ENCODE measurements at places on chromosomes 2 and 18. TPM values are rescaled to one million over a fixed set of nuclear protein-coding genes. Genes with fewer than 3 reads are reported as not detected.
A peak's percentile ranks its signal among the peaks of the same experiment; 100 is the strongest.

DNA sequence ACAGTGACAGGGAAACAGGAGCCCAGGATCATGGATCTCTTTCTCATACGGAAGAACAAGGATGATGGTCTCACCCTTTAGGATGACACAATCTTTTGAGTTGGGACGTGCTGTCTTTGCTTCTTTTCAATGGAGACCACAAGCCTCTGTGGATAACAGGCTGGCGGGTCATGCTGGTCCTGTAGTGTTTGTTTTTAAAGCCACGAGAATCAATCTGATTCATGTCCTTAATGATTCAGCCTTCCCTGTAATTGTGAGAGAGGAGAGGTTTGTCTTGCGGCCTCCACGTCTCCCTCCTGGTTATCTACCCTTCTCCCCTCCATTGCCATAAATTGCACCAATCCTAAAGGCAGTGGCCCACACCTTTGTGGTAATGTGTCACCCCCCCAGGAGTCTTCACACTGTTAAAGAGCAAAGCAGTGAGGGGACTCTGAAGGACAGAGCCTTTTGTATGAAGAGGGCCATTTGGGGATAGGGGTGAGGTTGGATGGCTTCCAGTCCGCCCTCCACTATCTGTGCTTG, 87.7 kb upstream of the TGFA start:
- no peak for DNase-seq

DNA sequence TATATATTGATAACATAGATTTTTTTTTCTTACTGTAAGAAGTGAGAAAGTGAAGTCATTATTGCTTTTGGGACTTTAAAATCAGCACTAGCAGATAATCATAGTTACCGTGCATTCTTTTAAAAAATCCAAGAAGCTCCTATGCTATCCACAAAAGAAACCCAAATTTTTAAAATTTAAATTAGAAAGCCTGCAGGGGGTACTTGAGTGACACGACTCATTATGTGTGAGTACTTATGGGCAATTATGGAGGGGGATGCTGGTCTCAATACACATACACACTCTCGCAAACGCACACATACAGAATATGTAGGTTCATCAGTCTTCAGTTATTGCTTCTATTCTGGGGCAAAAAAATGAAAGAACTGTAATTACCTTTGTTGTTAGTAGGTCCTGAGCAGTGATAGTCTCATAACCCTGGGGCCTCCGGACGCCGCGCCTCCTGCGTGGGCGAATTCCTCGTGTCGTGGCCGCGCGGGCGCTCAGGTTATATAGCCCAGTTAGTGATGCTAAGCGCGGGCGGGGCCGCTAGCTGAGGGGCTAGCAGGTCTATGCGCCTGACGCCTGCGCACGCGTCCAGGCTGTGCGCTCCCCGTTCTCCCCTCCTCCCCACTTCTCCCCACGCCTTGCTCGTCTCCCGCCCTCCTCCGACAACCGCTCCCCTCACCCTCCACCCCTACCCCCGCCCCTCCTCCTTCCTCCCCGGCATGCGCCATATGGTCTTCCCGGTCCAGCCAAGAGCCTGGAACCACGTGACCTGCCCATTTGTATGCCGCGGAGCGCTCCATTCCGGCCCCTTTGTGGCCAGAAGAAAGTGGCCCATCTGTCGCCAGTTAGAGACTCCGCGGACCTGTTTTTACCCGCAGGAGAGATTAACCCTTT, at the start of gene NEUROD1:
NEUROD1 (minus strand) TSS at position 463 of the 882 bp plus-strand sequence. CDS start 1,657 bp downstream, outside the sequence.
- DNase-seq: peak; percentile 91

DNA sequence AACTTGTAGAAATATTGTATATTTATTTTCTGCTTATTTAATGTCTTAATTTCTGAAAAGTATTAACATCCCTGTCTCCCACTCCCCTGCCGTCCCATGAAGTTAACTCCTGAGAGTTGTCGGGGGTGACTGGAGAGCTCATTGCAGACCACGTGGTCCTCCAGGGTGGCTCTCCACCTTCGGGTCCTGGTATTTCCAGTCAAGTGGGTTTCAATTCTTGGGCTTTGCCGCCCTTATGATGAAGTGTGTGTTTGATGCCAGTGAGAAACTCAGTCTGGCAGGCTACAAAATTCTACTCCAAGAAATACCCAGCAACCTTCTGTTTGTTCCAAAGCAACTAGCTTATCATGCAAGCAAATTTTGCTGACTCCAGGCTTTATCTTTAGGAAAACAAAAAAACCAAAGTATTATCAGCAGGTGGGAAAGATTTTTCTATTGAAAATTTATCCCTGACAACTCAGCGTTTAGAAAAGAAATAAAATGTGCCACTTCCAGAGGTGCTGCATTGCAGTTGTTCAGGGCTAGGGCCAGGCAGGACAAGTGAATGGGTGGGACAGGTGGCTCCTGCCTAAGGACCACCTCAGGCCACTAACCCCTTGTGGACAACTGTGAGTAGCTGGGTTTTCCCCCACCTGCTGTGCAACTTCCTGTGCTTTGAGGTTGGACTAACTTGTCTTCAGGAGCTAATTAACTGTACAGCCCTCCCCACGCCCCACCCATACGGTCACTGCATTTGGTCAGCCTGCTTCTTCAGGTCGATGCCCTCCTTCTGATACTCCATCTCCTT, 46.6 kb downstream of the BCL2L11 start:
- DNase-seq: no peak

GRCh38 chr2:10487081-10487740, 39.1 kb upstream of the ODC1 start:
- DNase-seq: peak; percentile 17

GRCh38 chr2:54981385-54981784, 68.9 kb downstream of the RTN4 start:
- no peak for DNase-seq

- DNase-seq: no peak
These were observed 95.5 kb upstream of the LRATD1 start for GRCh38 chr2:14536976-14537375.

DNA sequence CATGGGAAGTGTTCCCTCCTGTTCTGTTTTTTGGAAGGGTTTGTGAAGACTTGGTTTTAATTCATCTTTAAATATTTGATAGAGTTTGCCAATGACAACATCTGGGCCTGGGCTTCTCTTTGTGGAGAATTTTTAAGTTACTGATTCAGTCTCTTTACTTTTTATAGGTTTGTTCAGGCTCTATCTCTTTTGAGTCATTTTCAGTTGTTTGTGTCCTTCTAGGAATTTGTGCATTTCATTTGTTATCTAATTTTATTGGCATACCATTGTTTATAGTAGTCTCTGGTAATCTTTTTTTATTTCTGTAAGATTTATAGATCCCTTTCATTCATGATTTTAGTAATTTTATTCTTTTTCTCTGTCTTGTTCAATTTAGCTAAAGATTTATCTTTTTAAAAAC, 14.6 kb downstream of the SCLY start:
- DNase-seq: no peak

DNA sequence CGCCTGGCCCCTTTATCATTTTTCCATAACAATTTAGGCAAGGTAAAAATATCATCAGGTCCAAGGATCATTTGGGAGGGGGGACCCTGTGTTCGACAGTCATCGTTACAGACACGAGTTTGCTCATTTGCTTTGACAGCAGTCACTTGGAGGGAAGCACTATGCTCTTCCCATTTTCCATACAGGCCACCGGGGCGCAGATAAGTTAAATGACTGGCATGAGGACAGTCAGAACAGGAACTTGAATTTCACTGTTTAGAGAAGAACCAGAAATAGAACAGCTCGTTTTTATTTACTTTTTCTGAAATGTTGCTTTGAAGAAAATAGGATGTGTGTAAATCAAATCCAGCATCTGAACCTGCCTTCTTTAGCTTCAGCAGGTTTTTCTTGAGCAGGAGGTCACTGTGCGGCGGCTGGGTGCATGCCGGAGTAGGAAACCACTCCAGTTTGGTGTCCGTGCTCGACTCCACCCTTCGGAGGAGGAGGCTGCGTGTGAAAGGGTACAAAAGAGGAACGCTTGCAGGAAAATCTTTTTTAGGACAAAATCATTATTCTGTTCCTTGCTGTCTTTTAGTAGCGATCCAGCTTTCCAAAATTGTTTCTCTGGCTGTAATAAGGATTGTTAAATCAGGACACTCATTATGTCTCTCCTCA, 15.2 kb downstream of the NPAS2 start:
- DNase-seq: no peak

- no peak for DNase-seq
These were observed 318 bp upstream of the CDC42EP3 start for GRCh38 chr2:37671816-37672103.

DNA sequence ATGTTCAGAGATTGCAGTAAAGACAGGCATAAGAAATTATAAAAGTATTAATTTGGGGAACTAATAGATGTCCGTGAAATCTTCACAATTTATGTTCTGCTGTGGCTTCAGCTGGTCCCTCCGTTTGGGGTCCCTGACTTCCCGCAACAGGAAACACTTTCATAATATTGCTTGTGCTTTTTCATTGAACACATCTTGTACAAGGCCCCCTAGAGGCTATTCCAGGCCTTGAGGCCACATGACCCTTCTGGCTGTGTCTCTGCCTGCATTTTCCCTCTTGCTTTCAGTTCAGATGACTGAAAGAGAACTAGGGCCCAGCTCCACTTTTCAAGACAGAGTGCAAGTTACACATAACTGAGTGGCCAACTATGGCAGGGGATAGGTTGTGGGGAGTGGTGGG, 164.1 kb downstream of the TMEM247 start:
- no peak for DNase-seq

DNA sequence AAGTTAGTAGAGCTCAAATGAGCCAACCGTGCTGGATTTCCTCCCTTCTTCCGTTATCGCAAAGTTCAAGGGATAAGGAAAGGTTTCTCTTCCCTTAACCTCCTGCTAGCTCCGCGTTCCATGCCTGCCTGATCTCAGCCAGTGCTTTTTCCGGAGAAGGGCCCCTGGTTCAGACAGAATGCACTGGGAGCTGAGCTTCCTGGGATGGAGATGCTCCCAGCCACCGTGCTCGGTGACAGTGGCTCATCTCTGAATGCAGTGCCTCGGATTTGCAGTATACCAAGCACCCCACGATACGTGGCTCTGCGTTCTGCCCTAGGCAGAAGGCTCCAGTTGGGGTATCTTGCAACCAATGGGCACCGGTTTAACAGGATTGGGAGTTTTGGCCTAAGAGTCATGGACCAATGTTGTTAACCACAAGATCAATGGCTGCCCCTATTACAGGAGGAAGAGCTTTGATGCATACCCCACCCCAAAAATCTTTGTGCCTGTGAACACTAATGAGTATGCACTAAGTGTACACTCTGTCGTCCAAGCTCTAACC, 876 bp downstream of the CNTNAP5 start:
- peak; percentile 39 for DNase-seq

DNA sequence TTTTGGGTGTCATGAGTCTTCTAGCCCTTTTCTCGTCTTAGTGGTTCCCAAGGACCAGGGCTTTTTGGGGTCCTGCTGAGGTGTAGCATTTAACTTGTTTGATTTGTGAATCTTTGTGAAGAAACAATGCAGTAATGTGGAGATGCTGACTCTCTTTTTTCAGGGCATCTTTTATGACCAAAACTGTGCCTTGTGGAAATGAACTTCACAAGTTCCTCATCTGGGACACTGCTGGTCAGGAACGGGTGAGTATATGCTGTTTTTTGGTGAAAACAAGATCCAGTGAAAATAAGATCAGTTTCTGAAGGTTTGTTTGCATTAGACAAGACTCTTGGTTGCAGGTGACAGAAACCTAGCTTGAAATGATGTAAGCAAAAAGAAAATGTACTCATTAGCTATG, 83.9 kb downstream of the RAB31 start:
- DNase-seq: no peak

GRCh38 chr2:80311304-80311703, 6.8 kb upstream of the LRRTM1 start:
- no peak for DNase-seq

GRCh38 chr2:125280265-125280664, 1255.2 kb downstream of the CNTNAP5 start:
- DNase-seq: no peak

GRCh38 chr2:13218205-13218604, 501.5 kb downstream of the TRIB2 start:
- DNase-seq: no peak

DNA sequence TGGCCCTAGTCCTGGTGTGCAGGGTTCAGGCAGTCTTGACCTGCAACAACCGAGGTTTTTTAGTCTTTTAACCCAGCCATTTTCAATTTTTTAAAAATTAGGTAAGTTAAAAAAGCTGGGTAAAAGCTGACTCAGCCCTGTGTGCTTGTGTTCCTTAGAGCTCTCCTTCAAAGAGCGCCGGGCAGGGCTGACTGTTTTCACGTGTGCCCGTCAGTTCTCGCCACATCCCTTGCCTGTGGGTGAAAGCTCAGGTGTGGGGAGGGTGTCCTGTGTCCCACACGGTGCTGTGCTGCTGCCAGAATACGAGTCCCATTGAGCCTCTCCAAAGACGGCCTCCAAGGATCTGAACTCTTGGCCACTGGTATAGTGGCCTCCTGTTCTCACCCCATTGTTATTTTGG, 5.3 kb upstream of the ANO7 start:
- no peak for DNase-seq

GRCh38 chr2:155145758-155146229, 447.3 kb downstream of the KCNJ3 start:
- DNase-seq: no peak

DNA sequence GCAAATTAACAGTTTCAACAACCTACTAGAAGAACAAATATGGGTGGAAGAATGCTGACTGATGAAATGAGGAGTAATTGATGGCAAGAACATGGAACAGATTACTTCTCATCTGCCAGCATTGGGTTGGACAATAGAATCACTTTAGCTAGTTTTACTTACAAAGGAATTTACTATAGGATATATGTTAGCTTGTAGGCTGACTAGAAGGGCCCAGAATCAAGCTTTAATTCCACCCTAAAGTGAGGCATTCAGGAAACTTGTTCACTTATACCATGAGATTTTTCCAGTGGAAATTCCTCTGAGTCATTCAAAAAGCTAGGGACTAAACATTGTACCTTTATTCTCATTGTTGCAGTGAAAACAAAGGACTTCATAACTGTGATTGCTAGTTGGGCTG, 5.0 kb upstream of the ZSWIM2 start:
- no peak for DNase-seq

GRCh38 chr18:36328385-36328858, 30.9 kb downstream of the FHOD3 start:
- DNase-seq: no peak

Gene KCNG2
- not detected for polyA plus RNA-seq

Gene PPIL3
- polyA plus RNA-seq: 56.5 TPM

Gene UNC50
- 62.0 TPM for polyA plus RNA-seq

Gene ARHGAP28
- 0.99 TPM for polyA plus RNA-seq

Gene OR6B2
- polyA plus RNA-seq: not detected

Gene C2orf81
- polyA plus RNA-seq: 1.2 TPM

Gene GPAT2
- not detected for polyA plus RNA-seq

Gene SLC38A11
- not detected for polyA plus RNA-seq

Gene ARMC9
- polyA plus RNA-seq: 38.5 TPM

Gene PROM2
- 0.38 TPM for polyA plus RNA-seq

Gene DGKD
- polyA plus RNA-seq: 17.7 TPM

Gene CCL20
- not detected for polyA plus RNA-seq

Gene CCDC85A
- 48.7 TPM for polyA plus RNA-seq

Gene DPP10
- polyA plus RNA-seq: not detected

Gene PROKR1
- not detected for polyA plus RNA-seq

Gene REG1B
- polyA plus RNA-seq: not detected

Gene UGT1A9
- polyA plus RNA-seq: not detected
